ENCODE measurements at places on chromosomes 11 and 22.

DNA sequence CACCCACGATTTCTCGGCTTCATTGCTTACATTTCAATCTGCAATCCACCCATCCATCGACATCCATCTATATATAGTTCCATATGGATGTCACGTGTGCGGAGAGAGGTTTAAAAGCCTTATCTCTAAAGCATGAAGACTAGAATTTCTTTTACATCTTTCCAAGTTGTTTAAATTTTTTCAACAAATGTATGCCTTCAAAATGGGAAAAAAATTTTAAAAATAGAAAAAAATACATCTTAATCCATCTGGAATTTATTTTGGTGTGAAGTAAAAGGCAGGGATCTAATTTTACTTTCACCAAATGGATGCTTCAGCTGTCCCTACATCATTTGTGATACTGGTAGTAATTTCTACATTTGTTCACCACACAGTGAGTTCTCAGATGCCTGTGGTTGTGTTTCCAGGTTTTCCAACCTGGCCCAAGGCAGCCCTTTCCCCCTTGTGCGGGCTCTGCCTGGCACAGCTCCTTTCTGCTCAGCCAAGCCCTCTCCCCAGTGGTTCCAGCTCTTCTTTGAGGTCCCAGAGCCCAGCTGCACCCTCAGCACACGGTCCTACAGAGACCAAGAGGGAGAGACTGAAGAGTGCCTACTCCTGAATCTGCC is 37.6 kb upstream of the KLHL35 start:
- no peak for DNase-seq

- no peak for DNase-seq
These were observed 4.7 kb downstream of the B3GNT6 start for GRCh38 chr11:77038825-77039326.

DNA sequence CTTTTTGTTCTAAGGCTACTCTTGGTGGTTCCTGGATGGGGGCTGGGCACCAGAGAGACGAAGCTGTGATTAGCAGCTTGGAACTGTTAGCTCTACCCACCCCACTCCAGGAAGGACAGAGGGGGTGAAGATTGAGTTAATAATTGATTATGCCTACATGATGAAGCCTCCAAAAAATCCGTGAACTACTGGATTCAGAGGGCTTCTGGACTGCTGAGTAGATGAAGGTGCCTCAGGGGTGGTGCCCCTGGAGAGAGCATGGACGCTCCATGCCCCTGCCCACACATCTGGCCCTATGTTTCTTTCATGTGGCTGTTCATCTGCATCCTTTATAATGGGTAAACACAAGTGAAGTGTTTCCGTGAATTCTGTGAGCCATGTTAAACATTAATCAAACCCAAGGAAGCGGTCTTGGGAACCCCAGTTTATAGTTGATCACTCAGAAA is 47.3 kb upstream of the CYP2D6 start:
- peak; percentile 46 for DNase-seq

DNA sequence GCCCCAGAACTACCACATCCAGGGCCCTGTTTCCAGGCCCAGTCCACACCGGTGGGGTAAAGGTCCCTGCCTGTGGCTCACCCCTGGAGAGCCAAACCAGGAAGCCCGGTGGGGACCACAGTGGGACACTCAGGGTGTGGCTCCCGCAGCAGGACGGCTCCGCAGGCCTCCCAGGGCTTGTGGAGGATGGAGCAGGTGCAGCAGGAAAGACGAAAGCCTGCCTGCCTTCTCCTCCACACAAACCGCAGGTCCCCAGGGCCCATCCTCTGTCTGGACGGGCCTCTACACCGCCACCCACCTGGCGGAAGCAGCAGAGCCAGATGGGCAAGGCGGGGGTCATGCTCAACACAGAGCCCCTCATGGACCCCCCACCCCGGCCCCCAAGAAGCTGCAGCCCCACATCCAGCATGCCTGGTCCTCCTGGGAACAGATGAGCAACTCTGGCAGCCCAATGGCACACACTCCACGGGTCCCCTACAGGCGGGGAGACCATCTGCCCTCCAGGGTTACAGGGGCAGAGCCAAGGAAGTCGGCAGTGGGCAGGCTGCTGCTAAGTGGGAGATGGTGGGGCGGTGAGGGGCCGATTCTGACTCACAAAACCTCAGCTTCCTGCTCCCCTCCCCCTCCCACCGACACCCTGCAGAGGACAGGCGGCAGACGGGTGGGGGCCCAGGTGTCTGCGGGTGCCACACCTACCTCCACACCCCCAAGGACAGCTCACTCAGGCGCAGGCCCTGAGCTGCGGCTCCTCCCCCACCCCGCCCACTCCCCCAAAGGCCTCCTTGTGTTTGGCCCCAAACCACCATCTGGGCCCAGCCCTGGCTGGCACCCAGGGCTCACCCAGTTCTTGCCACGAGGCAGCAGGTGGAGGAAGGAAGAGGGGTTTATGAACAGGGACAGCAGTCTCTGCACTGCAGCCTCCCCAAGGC is 5.2 kb downstream of the SBF1 start:
- peak; percentile 97 for DNase-seq

DNA sequence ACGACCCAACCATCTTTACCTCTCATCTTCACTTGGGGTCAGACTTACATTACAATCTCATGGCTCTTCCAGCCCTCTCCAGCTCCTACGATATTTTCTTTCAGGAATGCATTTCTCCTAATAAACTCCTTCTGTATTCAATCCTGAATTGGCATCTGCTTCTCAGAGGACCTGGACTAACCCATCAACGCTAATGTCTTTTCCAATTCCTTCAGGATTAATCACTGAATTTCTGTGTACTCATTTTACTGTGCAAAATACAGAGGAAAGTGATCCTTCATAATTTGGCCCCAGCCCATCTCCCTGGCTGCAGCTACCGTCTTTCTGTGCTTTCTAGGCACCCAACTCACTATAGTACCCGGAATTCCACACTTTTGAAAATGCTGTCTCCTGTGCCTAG is 239.2 kb downstream of the METTL15 start:
- DNase-seq, result no peak

- DNase-seq, result no peak
These were observed 44.9 kb upstream of the SLC25A18 start for GRCh38 chr22:17518406-17518805.

GRCh38 chr11:118239509-118240205 is 12.5 kb downstream of the MPZL3 start:
- no peak for DNase-seq

DNA sequence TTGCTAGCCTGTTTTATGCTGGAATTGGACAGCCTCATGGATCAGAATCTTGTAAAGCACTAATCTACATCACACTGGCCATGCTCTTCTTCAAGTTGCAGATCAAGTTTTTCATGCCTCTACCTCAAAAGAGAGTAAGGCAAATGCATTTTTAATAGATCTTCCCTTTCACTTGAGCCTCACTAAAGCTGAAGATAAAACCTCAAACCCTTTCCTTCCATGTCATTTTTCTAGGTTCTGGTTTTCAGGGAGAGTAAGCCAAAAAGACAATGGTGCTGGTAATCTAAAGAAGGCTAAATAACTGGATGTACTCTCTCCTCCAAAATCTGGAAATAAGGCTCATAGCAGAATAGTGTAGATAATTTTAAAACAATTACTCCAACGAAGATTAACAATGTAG is 28.3 kb downstream of the POU2AF1 start:
- no peak for DNase-seq

DNA sequence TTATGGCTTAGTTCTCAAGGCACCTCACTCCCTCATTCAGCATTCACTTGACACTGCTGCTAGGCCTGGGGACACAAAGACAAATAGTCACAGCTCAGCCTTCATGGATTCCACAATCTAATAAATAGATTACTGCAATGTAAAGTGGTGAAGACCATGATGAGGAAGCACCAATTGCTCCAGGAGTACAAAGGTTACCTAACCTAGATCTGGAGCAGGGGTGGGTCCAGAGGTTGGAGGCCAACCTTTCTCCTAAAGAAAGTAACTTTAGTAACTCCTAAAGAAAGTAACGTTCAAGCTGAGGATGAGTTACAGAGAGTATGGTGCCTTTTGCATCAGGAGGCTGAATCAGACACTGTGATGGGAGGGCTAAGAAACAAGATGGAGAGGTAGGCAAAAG is 4.1 kb downstream of the TRIM3 start:
- no peak for DNase-seq

- no peak for DNase-seq
These were observed 89.2 kb upstream of the NCAM1 start for GRCh38 chr11:112871909-112872500.

DNA sequence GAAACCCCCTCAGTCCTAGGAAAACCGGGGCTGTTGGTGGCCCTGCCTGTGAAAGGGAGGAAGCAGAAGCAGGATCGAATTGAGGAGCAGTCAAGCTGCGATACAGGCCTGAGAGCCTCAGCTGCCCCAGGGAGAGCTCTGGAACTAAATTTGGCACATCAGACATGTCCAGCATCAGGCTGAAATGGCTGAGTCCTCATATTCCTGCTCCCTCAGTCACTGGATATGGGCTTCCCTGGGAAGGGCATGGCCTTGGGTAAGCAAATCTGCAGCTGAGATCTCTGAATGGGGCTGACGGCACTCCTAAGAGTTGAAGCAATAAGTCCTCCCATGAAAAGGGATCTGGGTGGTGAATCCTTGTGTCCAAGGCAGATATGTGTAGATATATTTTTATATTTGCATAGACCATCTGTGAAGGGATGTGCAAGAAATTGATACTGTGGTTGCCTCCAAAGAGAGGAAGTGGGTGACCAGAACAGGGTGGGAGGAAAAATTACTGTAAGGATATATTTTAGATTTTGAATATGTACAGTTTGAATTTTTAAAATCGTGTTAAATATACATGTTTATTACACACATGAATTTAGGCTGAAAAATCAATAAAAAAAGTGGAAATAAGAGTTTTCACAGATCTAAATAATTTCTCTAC is 45.5 kb downstream of the APIP start:
- DNase-seq, result no peak

DNA sequence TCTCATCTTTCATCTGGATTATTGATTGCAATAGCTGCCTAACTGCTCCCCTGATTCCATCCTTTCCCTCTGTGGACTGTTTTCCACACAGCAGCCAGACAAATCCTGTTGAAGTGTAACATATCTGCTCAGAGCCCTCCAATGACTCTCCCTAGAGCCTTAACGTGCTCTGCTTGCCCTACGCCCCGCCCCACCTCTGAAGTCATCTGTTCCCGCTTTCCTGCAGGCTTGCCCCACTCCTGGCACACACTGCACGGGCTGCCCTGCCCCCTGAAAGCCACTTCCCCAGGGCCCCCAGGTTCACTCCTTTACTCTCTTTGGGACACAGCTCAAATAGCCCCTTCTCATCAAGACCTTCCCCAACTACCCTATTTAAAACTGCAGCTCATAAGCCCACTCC is 59.5 kb downstream of the NECTIN1 start:
- no peak for DNase-seq

DNA sequence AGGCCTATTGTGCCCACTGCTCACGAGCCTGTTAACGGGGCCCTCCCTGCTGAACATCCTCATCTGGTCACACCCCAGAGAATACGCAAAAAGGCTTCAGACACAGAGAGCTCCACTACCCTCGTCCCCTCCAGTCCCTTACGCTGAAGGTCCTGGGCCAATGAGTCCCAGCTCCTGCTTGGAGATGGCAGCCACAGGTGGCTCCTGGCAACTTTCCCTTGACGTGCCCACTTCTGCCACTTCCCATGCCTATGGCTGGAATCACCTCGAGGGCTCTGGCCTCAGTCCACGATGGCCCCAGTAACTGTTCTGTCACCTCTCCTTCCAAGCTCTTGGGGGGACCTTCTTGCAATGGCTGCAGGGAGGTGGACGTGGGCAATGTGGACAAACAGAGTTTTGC is 12.7 kb downstream of the PHF21B start:
- no peak for DNase-seq

GRCh38 chr22:43567691-43568324 is 156.0 kb downstream of the MPPED1 start:
- no peak for DNase-seq

- no peak for DNase-seq
These were observed 41.0 kb downstream of the CSF2RB start for GRCh38 chr22:36954251-36955014.

DNA sequence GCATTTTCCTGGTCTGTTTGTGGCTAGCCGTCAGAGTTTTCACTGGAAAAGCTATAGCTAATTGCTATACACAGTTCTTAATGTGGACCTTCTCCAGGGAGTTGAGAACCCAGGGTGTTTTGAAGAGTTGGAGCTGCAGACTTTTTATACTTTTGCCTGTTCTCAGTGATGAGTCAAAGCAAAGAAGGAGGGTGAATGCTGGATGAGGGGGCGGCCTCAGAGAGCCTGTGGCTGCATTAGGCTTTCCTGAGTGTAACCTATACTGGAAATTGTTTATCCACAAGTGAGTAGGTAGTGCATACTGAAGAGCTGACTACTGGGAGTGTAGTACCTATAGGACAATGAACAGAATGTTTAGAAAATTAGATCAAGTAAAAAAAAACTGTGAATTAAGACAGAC is 79.7 kb upstream of the HORMAD2 start:
- no peak for DNase-seq

- DNase-seq, result no peak
These were observed 59.2 kb downstream of the MYO7A start for GRCh38 chr11:77187111-77187750.

DNA sequence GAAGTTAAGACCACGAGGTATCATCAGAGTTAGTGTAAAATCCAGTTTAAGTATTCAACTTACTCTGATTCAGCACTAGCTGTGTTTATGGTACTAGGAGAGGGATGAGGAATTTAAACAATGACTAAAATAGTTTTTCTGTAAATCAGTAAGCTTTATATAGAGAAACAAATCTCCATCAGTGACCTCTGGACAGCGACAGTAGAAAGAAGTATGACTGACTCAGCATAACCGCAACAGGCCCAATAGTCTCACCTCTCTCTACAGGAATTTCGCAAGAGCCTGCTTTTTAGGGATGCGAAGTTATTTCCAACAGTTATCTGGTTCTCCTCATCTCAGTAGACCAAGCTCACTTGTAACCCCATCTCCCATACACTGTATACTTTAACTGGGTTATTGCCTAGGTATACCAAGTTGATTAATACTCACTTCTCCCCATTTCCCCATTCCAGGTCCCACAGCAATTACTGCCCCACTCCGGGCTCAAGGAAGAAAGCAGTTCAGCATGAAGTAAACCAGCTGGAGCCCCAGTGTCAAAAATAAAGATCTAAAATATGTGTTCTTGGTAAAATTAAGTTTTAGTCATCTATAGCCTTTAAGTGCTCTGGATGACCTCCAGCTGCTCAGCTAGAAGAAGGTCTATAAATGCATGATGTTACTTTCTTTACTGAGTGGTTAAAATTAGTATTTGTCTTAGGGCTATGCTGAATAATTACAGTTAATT is 770.6 kb upstream of the CCDC90B start:
- no peak for DNase-seq

DNA sequence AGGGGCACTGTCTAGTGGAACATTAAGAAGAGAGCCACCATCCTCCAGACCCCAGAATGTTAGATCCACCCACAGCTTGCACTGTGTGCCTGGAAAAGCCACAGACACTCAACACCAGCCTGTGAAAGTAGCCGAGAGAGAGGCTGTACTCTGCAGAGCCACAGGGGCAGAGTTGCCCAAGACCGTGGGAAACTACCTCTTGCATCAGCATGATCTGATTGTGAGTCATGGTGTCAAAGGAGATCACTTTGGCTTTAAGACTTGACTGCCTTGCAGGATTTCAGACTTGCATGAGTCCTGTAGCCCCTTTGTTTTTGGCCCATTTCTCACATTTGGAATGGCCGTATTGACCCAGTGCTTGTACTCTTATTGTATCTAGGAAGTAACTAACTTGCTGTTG is 115.9 kb upstream of the CCDC179 start:
- DNase-seq, result peak; percentile 19

- peak; percentile 95 for DNase-seq
These were observed 65.2 kb upstream of the LMO1 start for GRCh38 chr11:8328848-8329330.

GRCh38 chr11:57476757-57477506 is 16.6 kb downstream of the RTN4RL2 start:
- DNase-seq, result peak; percentile 82

- DNase-seq, result no peak
These were observed 8.9 kb downstream of the SUSD2 start for GRCh38 chr22:24190159-24190540.

All from SW480 (cell line).